Activated gamma-delta T cell treated with Interleukin-2 at 50 U/mL for 16 hours (primary cell): ENCODE measurements at places on chromosomes 4 and X.

GRCh38 chrX:72128881-72129280 lies 2.8 kb downstream of the RTL5 start:
- DNase-seq = no peak

DNA sequence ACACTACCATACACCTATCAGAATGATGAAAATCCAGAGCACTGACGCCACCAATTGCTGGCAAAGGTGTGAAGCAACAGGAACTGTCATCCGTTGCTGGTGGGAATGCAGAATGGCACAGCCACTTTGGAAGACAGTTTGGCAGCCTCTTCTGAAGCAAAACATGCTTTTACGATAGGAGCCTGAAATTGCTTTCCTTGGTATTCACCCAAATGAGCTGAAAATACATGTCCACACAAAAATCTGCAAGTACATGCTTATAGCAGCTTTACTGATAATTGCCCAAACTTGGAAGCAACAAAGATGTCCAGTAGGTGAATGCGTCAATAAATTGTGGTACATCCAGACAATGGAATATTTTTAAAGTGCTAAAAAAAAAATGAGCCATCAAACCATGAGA lies 322.8 kb upstream of the FAT1 start:
- DNase-seq = no peak

DNA sequence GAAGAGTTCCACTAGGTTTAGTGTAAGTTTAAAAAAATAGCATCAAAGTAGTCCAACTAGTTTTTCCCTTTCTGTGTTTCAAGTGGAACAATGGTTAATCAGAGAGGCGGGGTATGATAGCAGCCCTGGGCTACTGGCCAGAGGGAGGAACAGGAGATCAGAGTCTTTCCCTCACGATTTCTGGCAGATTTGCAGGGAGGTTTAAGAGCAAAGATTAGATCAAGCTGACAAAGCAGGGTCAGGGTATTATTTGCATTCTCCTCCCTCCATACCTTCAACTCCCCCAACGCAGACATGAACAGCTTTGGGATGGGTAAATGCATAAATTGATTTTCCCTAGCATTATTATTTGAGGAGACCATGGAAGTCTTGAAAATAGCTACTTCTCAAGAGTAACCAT lies 277.6 kb upstream of the DIAPH2 start:
- no peak for DNase-seq

GRCh38 chrX:155215443-155216178 lies 649 bp upstream of the VBP1 start:
- no peak for DNase-seq

DNA sequence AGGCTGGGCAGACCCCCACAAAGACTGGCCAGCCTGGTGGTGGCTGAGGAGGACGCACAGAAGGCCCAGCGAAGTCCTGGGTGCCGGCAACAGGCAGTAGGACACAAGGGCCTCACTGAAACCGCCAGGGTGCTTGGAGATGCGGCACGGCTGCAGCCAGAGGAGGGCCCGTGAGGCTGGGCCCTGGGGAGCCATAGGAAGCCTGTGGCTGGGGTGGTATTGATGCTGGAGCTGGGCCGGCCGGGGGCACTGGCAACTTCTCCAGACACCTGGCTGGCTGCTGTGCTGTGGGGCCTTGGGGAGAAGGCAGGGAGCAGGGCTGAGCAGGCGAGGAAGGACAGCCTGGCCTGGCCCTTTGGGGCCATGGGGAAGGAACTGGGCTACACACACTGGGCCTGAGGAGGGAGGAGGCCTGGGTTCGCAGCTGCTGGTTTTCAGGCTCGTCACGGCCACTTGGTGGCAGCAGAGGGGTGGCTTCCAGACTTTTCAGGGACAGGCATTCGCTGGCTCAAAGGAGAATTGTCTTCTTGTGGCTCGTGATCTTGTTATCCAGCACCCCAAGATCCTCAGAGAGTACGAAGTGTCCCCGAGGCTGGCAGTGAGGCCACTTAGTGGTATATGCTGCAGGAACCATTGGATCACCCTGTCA lies 37.2 kb downstream of the ATP2B3 start:
- peak; percentile 50 for DNase-seq

GRCh38 chr4:14132301-14132700 lies 504.8 kb upstream of the BOD1L1 start:
- DNase-seq = no peak

GRCh38 chr4:687971-688853 lies 739 bp downstream of the SLC49A3 start:
- DNase-seq = no peak

GRCh38 chrX:23911126-23911835 lies 3.5 kb downstream of the CXorf58 start:
- no peak for DNase-seq

DNA sequence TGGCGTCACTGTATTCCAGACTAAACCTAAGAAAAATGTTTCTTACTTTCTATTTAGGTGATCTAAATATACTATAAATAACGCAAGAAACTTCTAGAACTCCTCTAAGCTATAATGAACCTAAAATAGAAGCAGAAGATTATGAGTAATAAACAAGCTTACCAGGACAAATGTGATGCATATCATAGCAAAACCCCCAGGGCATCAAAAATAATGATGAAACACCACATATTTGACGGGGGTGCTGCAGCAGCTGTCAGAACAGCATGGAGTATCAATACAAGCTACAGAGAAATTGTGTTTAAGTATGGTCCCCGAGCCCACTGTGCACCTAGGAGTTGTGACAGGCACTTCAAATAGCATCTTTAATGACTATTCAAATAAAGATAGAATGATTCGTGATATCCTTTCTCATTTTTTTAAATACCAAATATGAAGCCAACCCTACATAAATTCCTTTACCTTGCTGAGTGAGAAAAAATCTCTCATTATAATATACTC lies 337.3 kb downstream of the CENPC start:
- DNase-seq = no peak

GRCh38 chr4:173168396-173169177 lies at the start of gene GALNT7:
Gene GALNT7, plus strand, starts transcription at chr4:173168811. Its CDS starts 25 bp downstream, at chr4:173168836.
- peak; percentile 57 for DNase-seq

DNA sequence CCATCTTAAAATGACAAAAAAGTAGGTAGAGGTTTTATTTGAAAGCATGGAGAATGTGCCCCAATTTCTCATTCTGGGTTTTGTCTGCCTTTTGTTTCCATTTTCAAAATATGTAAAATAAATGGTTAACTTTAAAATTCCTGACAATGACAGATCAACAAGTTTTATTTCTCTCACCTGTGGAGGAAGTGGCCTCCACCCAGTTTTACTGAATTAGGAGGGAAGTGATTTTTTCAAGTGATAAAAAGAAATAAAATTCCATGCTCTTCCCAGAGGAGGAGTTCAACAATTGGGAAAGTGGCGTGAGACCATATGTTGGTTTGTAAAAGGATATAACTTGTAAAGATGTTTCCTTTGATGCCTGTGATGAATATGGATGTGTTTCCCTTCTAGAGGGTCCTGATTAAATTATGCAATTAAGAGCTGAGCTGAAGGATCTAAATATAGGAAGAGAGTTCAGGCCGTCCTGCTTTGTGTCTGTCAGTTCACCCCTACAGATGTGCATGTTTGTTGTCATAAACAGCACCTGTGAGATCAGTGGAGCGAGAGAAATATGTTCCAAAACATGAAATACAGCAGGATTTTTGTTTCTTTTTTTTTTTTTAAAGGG lies 19.5 kb downstream of the SMAD1 start:
- no peak for DNase-seq

DNA sequence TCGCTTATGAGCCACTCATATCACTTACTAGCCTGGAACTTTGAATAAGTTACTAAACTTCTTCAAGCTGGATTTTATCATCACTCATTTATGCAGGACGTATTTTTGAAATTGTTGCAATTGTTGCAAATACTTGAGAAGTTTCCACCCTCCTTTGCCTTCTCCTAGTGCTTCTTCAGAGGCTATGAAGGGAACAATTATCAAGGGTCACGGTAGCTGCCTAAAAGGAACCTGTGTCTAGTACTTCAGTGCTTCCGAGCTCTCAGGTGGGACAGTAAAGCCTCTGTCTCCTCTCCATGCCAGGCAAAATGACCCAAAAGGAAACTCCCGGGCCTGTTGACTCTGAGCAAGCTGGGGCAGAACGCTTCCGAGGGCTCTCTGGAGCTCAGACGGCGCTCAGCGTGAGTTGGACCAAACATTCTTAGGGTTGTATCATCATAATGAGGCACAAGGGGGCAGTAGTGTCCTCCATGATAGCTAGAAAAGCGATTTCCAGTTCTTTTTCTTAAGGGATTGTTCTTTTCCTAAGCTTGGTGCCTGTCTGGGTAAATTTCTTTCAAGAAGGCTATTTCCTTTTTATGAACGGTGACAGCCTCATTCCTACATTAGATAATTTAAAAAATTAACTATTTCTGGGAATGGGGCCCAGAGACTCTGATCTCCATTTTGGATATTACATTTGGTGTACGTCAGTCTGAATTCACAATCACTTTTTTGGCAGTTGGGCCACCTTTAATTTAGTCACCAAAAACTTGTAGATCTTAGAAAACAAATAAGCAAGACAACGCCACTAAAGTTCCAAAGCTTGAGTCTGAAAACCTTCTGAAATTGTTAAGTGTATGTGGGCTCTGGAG lies 73.1 kb downstream of the PACRGL start:
- DNase-seq = no peak

DNA sequence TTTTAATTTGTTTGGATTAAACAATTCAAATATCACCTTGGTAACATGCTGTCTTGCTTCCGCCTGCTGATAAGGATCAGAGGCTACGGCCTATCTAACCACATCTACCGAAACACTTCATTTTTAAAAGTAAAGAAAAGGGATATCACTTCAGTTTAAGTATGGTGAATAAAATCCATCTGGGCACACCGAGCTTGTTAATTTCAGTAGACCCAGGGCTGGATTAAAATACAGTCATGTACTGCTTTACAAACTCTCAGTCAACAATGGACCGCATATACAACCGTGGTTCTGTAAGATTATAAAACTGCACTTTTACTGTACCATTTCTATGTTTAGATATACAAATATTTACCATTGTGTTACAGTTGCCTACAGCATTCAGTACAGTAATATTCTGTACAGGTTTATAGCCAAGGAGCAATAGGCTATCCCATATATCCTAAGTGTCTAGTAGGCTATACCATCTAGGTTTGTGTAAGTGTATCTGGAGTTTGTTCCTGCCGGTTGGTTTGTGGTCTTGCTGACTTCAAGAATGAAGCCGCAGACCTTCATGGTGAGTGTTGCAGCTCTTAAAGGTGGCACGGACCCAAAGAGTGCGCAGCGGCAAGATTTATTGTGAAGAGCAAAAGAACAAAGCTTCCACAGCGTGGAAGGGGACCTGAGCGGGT lies 40.0 kb downstream of the SEPTIN11 start:
- peak; percentile 60 for DNase-seq

DNA sequence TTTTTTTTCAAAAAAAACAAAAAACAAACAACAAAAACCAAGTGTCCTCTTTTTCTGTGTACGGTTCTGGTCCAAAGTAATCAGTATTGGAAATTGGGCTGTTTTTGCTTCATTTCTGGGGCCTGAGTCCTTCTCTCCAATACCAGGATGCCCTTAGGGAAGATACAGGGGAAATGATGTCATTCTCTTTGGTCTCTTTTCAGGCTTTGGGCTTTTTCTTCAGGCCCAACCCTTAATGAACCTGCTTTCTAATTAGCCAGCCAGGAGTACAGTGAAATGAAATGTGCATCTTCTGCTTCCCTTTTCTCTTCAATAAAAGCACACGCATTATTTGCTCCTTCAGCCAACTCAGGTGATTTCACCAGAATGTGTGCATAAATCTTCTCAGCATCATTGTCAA lies 52.6 kb upstream of the RBPJ start:
- DNase-seq = no peak

GRCh38 chr4:88381123-88381522 lies 2.5 kb downstream of the HERC6 start:
- DNase-seq = no peak

- no peak for DNase-seq
Measured at GRCh38 chr4:139629436-139630125, 36.0 kb upstream of the MGST2 start.

GRCh38 chr4:77623091-77623490 lies 17.5 kb downstream of the CXCL13 start:
- DNase-seq = no peak

- no peak for DNase-seq
Measured at GRCh38 chr4:22072726-22073125, 124.2 kb upstream of the KCNIP4 start.

- DNase-seq = no peak
Measured at GRCh38 chr4:88674565-88674964, 23.1 kb downstream of the NAP1L5 start.

GRCh38 chrX:45824471-45824870 lies 623.8 kb upstream of the DIPK2B start:
- no peak for DNase-seq

- no peak for DNase-seq
Measured at GRCh38 chr4:162392946-162393345, 229.1 kb upstream of the FSTL5 start.

DNA sequence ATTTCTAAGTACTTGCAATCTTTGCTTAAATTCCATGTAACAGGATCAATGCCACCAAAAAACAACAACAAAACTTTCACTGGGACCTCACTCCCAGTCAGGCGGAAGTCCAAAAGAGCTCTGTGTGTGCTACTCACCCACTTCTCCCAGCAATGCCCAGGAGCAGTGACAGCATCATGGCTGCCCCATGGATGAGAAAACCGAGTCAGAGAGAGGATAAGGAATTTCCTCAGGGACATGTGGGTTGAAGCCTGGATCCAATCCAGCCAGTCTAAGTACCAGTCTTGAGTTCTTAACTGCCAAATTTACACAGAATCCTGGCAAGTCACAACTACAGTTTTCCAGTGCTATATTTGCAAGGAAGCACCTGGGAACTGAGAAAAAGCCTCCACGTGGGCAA lies 64.5 kb downstream of the STX18 start:
- no peak for DNase-seq

DNA sequence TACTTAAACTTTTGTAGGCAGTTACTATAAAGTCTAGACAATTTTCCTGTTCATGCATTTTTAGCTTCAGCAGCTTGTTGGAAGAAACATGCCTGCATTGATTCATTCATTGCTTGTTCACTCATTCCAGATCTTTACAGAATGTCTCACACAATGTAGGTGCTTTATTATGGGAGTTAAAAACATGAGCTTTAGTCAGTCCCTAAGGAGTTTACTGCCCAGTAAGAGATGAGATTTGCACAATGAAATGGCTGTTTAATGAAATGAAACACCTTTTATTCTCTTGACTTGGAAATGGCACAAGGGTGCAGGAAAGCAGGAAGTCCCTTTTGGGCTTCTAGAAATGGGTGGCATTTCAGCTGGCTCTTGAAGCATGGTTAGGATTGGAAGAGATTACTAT lies 2.9 kb downstream of the NOCT start:
- no peak for DNase-seq

- no peak for DNase-seq
Measured at GRCh38 chr4:186392017-186392416, 126.0 kb downstream of the F11 start.

- DNase-seq = peak; percentile 79
Measured at GRCh38 chr4:6688879-6689505, 4.7 kb upstream of the S100P start.

DNA sequence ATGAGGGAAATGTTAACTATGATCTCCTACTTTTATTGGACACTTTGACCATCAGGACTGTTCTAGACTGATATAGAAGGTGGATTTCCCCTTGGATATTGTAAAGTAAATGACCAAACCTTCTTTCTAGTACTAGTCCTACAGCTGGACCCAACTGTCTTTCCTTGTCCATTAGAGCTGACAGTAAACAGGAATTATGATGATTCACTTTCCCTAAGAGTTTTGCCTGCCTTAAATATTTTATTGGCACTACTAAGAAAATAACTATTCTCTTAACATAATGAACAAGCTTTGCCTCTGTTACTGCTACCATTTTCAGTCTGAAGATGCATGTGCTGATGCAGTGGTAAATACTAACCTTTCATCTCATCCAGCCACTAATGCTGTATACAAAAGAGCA lies 915.4 kb downstream of the CENPC start:
- DNase-seq = no peak

GRCh38 chr4:1207157-1207470 lies 34.7 kb upstream of the SPON2 start:
- DNase-seq = no peak
